Activated CD4-positive, alpha-beta T cell treated with anti-CD3 and anti-CD28 coated beads, Interleukin-2, amount 10 ng/mL, durations not matched to agents 24 days and 14 days (primary cell): ENCODE measurements at places on chromosomes 6 and 20. TPM values are rescaled to one million over a fixed set of nuclear protein-coding genes. Genes with fewer than 3 reads are reported as not detected.

FHL5 gene
- total RNA-seq = not detected in 2 replicates

C6orf120 gene
- total RNA-seq = 23.2 and 23.8 TPM in 2 replicates

GRCh38 chr20:36155991-36156390 is 1.5 kb downstream of the EPB41L1 start:
- DNase-seq = no peak

GRCh38 chr20:57215826-57216471 is 50.5 kb downstream of the BMP7 start:
- no peak for DNase-seq
